ENCODE measurements at places on chromosomes 6 and 20.

- peak; percentile 29 for DNase-seq
Observed at GRCh38 chr20:63290677-63291472, 2.1 kb upstream of the COL20A1 start.

GRCh38 chr20:25022680-25023079 lies 30.1 kb upstream of the APMAP start:
- no peak for DNase-seq

GRCh38 chr20:44357555-44358125 lies 2.1 kb downstream of the HNF4A start:
- no peak for DNase-seq

- DNase-seq = no peak
Observed at GRCh38 chr6:14921170-14921569, 324.7 kb upstream of the JARID2 start.

GRCh38 chr6:132695773-132696172 lies 18.1 kb downstream of the VNN1 start:
- no peak for DNase-seq

- no peak for DNase-seq
Observed at GRCh38 chr6:151069641-151070040, 170.1 kb upstream of the AKAP12 start.

DNA sequence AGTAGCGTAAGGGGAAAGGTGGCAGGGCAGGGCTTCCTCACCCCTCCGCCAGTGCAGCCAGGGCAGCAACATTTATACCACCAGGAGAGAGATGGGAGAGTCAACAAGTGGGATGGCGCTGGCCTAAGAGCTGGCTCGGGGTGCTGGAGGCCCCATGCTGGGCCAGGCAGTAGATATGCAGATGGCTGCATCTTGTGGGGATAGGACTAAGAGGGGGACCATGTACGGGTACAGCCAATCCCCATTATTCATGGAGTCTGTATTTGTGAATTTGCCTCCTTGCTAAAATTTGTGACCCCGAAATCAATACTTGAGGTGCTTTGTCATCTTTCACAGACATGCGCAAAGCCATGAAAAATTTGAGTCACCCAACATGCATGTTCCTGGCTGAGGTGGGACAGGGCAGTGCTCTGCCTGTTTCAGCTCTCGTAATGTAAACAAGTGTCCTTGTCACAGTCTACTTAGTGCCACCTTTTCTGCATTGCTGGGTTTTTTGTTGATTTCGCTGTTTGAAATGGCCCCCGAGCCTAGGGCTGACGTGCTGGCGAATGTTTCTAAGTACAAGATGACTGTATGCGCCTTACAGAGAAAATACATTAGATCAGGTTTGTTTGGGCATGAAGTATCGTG lies 27.5 kb upstream of the TAF8 start:
- no peak for DNase-seq

DNA sequence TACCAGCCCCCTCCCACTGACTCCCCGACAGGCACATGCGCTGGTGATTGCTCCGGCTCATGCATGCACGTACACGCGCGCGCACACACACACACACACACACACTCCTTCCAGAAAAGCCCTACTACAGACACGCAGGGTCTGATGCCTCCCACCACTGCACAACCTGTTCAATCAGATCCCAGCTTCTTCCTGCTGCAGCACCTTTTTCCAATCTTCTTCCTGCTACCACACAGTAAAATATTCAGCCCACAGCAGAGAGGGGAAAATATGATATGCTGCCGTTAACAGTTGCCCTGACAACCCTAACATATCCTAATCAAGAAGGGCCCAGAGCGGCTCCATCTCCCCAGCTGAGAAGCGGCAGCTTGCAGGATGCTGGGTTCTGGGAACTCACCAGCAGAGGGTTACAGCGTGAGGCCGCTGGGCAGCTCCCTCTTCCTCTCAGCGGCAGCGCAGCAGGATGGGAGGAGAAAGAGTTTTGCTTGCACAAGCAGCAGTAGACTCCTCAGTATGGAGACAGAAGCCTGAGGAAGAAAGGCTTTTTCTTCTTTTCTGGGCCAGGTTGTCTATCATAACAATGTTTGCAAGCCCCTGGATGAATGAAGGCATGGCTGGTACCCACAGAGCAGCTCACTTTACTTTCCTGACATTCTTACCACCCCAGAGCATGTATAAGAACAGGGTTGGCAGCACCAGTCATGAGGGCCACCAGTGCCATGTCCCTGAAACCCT lies 23.9 kb downstream of the MAP7 start:
- DNase-seq = peak; percentile 75

DNA sequence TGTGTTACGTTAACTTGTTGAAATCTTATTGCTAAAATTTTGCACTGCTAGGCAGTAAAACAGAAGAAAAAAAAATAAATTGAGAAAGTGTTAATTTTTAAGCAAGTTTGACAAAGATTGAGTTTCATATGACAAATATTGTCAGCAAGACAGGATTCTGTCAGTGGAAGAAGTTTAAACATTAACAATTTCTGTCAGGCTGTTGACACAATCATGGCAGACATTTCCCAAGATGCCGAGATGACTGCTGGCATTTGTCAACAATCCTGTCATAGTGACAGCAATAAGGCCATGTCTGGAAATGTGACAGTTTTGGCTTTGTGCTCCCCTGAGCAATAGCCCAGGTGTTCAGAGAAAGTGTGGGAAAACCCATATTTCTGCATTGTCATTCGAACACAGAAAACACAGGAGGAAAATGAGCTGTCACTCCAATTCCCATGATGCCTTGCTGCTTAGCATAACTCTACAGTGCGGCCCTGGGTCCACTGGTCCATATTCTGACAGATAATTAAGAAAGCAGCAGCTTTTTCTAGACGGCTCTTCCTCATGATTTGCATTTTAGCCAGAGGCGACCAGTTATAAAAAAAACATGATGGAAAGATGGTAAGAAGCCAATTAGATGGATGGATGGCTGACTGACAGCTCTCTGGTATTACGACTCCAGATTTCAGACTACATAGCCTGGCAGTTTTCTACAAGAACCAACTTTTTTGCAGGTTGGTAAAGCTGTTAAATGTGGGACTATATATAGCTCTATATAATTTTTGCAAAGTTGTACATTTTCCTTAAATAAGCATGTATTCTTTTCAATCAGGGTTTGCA lies 43.6 kb upstream of the DEFB112 start:
- no peak for DNase-seq

DNA sequence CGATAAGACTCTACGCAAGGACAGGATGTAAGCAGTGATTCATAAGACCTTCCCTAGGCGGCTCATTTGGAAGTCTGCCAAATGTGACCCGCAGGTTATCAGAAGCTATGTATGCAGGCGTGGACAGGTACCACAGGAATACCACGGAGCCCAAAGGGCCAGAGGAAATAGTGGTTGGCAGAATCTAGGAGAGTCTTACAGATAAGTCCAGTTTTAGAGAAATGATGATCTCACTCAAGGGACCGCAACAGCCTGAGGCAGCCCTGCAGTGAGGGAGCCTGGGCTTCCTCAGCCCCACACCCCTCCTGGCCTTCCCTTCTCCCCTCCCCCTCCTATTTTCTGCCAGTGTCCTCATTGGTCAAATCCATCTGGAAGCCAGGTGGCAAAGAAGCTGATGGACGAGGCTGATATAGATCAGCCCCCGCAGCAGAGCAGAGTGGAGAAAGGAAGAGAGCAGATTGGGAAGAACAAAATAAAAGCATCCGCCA lies 110.6 kb downstream of the FNDC1 start:
- no peak for DNase-seq

DNA sequence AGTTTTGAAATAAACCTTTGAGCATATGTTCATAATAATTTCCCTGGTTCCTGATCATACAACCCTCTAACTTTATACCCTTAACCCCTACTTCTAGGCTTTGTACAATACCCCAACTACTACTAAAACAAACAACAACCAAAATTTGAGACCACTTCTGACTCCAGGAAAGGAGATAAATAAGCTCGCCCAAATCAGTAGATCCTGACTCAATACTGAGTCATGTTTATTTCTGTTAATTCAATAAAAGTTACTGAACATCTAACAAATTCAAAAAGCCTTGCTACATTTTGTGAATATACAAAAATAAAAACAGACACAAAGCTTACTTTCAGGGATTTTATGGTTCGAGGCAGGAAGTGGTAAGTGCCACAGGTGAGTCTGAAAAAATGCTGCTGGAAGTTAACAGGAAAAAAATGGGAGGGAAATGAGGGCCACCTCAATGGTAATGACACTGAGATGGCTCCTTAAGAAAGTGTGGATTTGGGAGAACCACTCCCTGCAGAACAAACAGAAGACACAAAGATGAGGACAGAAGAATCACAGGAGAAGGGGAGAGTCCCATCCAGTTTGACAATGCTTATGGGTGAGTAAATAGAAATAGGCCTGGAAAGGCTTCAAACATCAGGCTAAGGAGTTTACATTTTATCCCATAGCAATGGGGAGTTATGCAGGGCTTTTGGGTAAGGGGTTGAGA lies 63.4 kb downstream of the DST start:
- DNase-seq = no peak

DNA sequence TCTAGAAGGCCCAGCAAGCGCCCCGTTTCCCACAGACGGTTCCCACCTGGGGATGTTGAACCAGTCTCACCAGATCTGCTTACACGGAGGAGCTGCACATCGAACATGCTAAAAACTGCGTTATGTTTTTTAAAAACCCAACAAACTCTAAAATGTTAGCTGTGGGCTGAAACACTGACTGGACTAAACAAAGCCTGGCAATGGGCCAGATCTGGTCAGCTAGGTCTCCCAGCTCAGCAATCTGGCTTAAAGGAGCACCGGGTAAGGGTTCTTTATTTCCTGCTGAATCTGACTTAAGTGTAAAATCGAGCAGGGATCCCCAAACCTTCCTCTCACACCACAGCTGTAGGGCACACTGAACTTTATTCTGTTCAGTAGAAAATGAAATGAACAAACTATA lies 156.9 kb downstream of the FOXC1 start:
- DNase-seq = no peak

DNA sequence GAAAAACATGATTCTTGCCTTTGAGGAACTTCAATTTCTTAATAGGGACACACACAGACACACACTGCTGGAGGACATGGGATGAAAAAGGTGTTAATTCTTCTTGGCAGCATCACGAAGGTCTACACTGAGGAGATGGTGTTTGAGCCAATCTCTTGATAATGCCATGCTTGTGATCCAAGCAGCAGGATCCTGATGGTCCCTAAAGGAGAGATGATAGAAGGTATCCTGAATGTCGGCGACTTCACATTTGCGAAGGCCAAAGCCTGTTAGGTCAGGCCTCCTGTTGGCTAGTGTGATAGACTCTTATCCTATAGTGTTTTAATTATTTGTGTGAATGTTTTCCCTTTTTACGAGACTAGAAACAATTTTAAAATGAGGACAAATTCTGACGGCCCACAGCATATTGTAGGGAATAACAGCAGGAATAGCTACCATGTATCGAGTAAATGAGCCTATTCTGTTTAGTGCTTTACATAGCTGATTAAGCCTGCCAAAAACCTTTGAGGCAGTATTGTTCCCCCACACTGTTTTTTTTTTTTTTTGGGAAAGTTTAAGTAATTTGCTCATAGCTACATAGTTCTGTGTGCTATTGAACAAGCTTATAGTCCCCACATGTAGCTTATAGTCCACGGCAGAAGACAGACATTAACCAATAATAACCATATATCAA lies 15.3 kb upstream of the TFB1M start:
- no peak for DNase-seq

GRCh38 chr6:28443112-28443773 lies at the start of gene ZSCAN23:
Gene ZSCAN23, minus strand, starts transcription at chr6:28443491. Its CDS starts 7,225 bp downstream, at chr6:28436266.
- peak; percentile 41 for DNase-seq

DNA sequence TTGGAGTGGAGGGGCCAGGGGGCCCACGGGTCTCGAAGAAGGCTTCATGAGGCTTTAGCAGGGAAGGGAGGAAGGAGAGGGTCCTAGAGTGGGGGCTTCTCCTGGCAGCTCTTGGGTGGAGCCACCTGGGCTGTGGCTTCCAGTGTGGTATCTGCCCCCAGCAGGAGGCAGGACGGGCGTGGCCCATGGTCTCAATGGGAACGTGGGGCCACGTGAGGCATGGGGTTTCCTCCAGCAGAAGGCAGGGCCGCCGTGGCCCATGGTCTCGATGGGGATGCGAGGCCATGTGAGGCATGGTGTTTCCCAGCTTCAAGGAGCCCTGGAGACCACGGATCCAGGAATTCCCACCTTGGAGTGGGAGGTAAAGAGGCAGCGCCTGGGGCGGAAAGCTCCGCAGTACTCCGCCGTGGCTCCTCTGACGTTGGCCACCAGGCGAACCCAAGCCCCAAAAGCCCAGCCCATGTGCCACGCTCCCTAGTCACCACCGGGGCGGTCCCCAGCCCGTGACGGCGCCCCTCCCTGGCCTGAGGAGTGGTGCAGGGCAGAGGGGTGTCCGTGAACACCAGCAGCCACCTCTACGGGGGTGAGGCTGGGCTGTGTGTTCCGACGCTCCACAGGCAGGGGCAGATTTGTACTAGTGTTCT lies 62.0 kb upstream of the GATA5 start:
- DNase-seq = no peak

Data from amygdala (tissue), 56 donors.